ENCODE measurements at places on chromosomes 7 and 10.

DNA sequence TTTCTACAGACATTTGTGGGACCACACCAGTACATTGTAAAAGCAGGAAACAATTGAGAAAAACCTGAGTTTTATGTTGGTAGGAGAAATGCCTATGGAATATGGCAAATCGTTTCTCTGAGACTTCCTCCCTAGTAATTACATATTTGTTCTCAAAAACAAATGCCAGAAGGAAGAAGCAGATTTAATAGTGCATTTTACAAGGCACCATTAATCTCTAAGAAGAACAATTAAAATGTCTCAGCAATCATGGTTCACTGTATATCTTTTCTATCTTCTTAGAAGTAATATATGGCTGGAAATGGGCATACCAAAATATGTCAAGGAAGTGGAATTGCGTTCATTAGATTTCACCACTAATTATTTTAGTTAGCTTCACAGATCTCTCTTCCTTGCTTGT lies 13.3 kb downstream of the CAV1 start:
- no peak for DNase-seq

DNA sequence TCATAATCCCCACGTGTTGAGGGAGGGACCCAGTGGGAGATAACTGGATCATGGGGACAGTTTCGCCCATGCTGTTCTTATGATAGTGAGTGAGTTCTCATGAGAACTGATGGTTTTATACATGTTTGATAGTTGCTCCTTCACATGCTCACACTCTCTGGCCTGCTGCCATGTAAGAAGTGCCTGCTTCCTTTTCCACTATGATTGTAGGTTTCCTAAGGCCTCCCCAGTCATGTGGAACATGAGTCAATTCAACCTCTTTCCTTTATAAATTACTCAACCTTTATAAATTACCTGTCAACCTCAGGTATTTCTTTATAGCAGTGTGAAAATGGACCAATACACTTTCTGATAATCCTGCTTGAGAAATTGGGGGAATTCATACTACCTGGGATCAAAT lies 80.2 kb downstream of the ZNF37A start:
- no peak for DNase-seq

DNA sequence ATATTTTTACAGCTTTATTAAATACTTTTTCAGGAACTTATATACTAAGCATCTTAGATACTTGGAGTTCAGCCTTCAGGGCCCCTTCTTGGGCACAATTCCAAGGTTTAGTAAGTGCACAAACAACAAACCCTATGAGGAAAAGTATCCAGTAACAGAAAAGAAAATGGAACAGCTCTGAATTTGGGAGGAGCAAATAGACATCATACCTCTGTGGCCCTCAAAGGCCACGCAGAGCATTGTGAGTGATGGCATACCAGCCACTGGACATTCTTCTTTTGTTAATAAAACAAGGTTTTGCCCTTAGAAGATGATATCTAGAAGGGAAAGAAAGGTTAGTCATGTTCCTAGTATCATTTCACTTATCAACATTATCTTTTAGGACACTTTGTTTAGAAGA lies 46.0 kb downstream of the ST7 start:
- no peak for DNase-seq

DNA sequence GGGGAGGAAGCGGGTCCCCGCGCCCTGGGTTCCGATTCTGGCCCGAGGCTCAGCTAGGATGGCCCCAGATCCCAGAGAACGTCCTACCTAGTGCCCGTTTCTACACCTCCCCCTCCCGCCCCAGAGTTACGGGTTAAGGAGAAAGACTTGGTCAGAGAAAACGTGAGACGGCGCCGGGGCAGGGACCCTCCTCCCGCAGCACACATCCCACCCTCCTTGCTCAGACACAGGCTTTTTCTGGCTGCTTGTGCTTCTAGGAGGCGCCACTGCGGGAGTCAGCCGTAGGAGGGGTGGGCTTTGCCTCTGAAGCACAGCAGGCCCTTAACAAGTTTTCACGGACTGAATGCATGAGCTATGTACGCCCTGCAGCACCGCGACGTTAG lies 104.9 kb upstream of the LEP start:
- DNase-seq = no peak

GRCh38 chr10:17779784-17780183 lies 27.8 kb downstream of the TMEM236 start:
- DNase-seq = no peak

DNA sequence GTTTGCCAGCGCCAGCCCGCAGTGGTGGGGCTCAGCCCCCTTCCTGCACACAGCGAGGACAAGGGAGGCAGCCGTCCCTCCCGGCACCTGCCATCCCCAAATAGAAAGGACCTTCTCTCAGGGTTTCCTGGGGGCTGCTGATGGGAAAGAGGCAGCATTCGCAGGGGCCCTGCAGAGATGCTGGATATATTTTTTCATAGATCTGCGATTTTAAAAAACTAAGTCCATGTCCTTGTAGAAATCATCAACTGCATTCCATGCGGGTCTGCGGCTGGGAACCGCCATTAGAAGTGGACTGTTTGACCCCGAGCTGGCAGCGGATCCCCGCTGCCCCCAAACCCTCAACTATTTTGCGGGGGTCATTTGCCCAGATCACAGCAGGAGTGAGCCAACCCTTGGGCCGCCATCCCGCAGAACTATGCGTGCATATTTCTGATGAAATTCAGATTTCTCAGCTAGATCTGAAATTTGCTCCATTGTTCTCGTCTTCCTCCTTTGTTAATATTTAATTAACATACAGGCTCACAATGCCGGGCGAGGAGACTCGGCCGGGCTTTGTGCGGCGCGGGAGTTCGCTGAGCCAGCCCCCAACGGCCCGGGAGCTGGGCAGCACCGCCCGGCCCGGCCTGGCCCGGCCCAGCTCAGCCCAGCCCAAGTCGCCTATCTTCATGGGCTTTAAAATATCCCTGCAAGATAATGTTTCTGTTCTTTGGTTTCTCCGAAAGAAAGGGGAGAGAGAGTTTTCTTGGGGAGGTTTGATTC lies 2.0 kb downstream of the EN2 start:
- DNase-seq = no peak

DNA sequence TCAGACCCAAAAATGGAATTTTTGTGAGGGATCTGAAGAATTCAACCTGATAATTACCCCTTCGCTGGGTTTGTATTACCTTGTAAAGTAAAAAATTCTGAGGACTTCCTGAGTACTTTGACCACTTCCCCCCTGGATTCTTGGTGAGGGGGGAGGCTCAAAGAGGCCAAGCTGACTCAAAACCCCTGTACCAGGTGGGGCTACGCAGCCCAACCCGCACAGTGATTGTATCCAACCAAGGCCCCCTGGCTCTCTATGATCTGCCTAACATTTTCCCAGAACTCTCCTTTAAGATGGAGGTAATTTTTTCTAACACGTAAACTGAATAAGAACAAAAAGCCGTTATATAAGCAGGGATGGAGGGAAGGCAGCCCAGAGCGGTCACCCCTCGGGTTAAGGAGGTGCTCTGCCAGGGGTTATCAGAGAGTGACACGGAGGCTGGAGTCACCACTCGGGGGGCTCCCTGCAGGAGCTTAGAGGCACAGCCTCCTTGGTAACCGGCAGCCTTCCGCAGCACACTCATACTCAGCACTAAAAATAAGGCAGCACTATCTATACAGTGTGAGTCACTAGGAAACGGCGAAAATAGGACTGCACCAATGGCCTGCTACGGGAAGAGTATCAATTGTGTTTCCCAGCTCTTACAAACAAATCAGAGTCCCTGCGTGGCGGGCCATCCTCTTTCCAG lies 255.4 kb downstream of the ELMO1 start:
- DNase-seq = no peak

DNA sequence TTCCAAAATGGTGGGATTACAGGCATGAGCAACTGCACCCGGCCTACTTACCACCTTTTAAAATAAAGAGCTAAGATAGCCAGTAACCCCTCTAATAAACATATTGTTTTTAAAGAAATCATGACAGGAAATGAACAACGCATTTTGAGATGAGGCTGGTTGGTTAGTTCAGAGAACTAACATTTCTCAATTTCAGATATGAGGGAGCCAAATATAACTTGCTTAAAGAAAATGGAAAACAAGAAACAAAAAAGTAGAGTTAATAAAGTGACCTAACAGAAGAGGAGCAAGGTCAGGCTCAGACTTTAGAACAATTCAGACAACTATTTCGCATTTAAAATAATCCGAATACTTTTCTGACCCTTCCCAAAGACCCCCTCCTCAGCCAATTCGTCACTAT lies 254.9 kb upstream of the PHF14 start:
- DNase-seq = no peak

DNA sequence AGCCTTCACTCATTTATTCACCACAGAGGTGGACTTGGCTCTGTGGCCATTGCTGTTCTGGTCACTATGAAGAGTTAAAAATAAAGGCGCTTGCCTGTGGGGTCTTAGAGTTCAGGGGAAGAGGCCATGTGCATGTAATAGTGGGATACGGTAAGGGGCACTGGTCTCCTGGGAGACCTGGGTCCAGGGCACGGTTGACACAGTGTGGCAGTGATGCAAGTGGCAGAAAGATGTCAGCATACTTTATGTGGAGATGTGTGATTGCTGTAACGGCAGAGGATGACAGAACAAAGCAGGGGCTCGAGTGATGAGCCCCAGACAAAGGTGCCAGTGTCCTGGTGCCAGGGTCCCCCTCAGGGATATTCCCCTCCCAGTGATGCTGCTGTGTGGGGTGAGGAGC lies 8.6 kb downstream of the ZSCAN25 start:
- no peak for DNase-seq

GRCh38 chr7:142496545-142496991 lies 238.7 kb upstream of the PRSS58 start:
- no peak for DNase-seq

GRCh38 chr7:133923974-133924373 lies 203.2 kb upstream of the LRGUK start:
- no peak for DNase-seq
